ENCODE measurements at places on chromosomes 12 and 14.

- no peak for DNase-seq
Observed at GRCh38 chr14:67186789-67187584, 2.3 kb upstream of the GARIN2 start.

GRCh38 chr14:21917699-21918436 lies 244.2 kb upstream of the OR4E1 start:
- DNase-seq: peak; percentile 61

DNA sequence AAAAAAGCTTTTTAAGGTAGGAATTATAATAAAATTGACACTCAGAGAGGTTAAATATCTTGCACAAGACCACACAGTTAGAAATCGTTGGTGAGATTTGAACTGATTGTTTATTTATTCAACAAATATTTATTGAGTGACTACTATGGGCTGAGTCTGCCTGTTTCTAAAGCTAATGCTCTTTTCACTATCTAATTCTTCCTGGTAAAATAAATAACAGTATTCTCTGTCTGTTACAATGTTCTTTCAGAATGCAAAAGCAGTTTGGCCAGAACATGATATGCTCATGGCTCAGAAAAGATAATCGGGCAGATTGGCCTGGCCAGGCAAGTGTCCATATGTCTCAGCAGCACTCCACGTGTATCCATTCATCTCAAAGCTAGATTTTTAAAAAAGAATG lies 82.0 kb downstream of the BTG1 start:
- DNase-seq: no peak

DNA sequence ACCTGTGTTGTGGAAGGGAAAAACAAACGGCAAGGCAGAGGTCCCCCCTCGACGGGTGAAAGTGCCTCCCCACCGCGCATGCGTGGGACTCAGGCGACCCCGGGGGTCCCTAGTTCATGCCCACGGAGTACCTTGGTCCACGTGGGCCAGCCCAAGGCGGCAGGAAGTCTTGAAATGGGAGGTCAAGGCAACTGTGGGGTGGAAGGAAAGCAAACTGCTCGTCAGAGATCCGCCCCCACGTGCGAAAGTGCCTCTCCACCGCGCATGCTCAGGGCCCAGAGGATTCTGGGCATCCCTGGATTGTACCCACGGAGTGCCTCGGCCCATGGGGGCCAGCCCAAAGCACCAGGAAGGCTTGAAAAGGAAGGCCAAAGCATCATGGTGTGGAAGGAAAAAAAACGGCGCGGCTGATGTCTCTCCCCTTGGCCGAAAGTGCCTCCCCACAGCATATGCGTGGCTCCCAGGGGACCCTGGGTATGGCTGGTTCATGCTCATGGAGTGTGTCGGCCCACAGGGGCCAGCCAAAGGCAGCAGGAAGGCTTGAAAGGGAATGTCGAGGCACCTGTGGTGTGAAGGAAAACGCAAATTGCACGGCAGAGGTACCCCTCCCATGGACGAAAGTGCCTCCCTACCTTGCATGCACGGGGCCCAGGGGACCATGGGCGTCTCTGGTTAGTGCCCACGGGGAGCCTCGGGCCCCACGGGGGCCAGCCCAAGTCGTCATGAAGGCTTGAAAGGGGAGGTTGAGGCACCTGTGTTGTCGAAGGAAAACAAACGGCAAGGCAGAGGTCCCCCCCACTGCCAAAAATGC lies 369.7 kb downstream of the ALG10 start:
- DNase-seq: no peak
